ENCODE measurements at places on chromosomes 7 and 10.

DNA sequence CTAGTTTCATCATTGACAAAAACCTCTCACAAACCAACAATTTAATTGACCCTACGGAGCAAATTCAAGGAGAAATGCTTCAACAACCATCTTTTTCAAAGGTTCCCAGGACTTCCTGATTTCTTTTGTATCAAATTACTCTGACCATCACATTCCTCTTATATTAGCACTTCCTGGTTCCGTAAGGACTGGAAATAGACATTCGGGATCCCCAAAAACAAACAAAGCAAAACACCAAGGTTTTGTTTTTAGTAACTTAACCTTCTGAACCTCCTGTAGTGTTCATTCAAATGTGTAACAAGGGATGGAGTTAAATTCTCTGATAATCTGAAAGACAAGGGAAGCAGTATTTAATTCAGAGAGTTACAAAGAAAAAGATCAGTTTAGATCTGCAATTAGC lies 387.6 kb upstream of the NRP1 start:
- DNase-seq: no peak

DNA sequence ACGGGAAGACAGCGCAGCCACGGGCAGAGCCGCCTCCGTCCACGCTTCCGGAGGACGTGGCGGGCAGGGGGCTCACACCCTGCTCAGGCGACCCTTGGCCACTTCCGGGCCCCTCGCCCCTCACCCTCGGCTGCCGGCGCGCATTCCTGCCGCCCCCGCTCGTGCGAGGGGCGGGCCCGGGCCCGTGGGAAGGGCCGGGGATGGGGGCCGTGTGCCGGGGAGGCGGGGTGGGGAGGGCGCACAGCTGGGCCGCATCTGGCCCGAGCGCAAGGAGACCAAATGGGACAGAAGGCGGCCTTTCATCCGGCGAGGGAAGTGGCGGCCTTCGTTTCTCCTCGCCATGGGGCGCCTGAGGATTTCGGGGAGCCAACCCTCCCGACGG lies 846 bp upstream of the LFNG start:
- DNase-seq: no peak

DNA sequence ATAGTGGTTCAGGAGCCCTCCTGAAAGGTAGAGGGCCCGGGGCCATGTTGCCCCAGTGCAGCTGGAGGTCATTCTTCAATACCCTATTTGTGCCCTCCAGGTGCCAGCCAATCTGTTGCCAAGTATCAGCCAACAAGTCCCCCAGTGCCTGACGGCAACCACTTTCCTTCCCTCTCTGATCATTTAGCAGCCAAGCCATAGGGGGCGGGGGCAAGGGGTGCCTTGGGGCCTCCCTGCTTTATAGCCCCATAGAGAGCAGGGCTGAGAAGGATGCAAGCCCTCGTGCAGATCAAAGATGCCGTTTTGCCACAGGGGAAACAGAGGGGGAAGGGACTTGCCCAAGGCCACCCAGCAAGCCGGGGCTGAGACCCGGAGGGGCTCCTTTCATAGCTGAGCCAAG lies 149.0 kb upstream of the CHST15 start:
- no peak for DNase-seq

- no peak for DNase-seq
Observed at GRCh38 chr7:157529768-157530560, 193.2 kb downstream of the DNAJB6 start.

- DNase-seq: peak; percentile 31
Observed at GRCh38 chr7:121994625-121995410, 121.9 kb downstream of the PTPRZ1 start.

DNA sequence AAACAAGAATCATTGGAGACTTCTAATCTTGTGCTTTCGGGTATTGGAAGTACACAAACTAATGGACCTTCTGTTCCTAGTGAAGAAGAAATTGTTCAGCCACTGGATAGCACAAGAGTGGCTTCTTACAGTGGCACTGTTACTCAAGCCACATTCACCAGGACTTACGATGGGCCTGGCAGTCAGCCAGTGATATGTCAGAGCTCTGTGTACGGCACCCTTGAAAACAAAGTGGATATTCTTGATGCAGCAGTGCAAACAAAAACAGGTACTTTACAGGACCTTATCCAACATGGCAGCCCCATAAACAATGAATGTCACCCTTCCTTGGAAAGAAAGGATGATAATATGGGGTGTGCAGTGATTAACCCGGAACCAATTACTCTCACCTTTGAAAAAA lies 61.6 kb downstream of the TASOR2 start:
- DNase-seq: no peak

GRCh38 chr10:25629333-25629732 lies 304.7 kb upstream of the MYO3A start:
- DNase-seq: no peak

DNA sequence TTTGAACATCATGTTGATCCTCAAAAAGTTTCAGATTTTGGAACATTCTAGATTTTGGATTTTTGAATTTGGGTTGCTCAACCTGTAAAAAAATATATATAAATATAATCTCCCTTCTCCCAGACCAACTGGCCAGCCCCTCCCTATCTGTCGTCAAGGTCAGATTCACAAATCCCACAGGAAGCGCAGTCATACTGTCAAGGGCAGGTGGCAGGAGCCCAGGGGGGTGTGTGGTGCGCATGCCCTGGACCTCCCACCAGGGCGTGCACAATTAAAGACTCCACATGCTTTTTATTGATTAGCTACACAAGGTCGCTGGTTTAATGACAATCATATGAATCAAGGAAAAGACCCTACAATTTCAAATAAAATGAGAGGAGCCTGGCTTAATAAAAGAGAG lies 77.0 kb upstream of the EEPD1 start:
- DNase-seq: no peak

DNA sequence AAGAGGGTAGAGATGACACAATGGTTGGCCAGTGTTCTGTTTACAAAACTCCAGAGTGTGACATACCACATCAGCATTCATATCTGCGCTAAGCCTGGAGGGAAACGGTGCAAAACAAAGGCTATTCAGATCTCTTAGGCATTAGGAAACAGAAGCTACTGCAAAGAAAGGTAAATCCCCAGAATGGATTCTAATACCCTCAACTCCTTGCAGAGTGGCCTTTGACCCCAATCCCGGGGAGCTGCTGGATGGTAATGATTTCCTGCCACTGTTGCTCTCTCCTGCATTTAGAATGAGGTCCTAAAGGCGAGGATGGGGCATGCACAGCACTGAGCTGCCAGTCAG lies 65.2 kb downstream of the AOAH start:
- peak; percentile 75 for DNase-seq

DNA sequence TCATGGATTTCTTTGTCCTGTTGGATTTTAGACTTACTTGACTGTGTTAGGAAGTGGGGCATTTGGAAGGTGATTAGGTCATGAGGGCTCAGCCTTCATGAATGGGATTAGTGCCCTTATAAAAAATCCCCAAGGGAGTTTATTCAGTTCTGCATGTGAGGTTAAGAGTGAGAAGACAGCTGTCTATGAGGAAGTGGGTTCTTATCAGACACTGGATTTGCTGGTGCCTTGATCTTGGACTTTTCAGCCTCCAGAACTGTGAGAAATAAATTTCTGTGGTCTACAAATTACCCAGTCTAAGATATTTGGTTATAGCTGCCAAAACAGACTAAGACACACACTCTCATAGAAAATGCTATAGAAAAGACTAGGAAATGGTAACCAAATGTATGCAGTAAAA lies 724.7 kb upstream of the FZD8 start:
- DNase-seq: no peak

DNA sequence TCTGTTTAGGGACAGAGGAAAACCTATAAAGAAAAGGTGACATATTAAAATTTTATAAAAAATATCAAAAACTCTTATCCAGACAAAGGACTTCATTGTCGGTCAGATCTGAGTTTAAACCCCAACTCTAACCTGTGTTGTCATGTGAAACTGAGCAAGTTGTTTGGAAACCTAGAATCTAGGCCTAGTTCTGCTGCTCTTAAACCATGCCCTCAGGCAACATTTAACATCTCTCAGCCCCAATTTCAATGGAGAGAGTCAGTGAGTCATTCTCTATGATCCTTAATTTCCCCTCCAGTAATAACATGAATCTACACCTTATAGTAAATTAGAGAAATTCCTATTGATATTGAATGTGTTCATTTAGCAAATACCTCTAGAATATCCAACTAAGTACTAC lies 192.3 kb downstream of the IMMP2L start:
- no peak for DNase-seq

DNA sequence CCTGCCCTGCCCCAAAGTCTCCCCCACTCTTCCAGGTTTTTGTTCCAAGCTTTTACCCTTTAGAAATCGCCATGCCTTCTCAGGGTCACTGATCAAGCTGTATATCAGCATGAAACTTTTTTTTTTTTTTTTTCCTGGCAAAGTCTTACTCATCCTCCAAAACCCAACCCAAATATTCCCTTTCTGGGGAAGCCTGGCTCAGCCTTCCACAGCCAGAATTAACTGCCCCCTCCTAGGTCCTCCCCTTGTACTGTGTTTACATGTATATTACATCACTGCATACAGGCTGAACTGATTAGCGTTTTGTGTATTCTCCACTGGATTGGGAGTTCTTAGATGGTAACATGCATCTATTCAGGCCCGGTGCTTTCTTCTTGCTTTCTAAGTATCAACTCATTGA lies 4.6 kb upstream of the NOBOX start:
- no peak for DNase-seq

- DNase-seq: no peak
Observed at GRCh38 chr7:150481186-150481920, 30.9 kb downstream of the GIMAP8 start.

DNA sequence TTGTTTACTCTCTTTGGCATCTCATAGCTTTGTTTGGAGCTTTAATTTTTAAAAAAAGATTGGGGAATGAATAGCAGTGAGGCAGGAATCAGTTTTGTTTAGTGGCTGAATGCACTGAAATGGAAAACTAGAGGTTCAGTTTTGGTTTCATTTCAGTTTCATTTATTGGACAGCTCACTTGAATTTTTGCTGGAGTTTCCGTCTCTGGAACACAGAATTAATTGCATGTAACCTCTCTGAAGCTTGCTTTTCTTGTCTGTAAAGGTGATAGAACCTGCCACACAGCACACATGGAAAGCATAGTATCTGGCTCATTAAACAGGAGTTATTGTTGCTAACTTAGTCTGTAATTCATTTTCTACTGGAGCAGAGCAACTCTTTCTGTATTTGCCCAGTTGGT lies 7.1 kb downstream of the GRM8 start:
- no peak for DNase-seq

GRCh38 chr7:1403638-1404459 lies 55.4 kb downstream of the MICALL2 start:
- DNase-seq: peak; percentile 69

DNA sequence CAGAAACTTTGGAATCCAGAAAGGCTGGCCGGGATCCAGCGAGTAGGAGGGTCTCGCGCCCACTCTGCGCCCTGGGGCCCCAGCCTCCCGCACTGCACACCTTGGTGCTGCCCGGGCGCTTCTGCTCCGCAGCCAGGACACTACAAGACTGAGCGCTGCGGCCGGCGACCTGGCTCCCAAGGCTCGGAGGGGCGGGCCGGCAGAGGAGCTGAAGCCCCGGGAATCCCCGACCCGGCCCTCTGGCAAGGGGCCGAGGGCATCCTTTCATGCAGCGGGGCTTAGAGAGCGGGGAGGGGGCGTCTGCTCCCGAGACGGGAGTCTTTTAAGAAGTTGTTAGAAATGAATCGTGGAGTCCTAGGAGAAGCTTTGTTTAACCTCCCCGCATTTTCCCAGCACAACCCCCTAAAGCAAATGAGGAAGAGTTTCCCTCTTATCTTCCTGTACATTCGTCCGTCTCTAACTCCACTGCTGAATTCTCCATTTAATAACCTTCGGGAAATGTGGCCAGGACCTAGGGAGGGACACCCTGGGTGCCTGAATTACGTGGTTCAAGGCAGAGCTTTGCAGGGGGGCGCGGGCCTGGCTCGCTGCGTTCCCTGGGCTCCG lies 1.1 kb downstream of the VWC2 start:
- DNase-seq: no peak

- no peak for DNase-seq
Observed at GRCh38 chr10:63596924-63597323, 75.7 kb downstream of the REEP3 start.

GRCh38 chr10:76336213-76336963 lies 905.0 kb downstream of the LRMDA start:
- DNase-seq: no peak

DNA sequence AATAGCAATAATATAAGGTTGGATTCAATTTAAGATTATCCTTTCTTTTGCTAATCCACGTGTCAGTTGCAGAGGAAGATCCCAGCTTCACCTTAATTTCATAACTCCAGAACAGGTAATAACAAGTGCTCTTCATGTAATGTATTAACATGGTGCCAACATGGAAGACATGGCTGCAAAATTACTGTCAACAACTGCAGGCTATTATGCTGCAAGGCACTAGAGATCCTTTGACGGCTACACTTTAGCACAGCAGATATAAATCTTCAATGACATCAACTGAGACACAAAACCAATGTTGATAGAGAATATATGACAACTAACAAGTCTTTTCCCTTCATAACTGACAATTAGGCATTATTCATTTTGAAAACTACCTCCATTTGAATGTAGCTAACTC lies 96.1 kb downstream of the RNF133 start:
- no peak for DNase-seq

DNA sequence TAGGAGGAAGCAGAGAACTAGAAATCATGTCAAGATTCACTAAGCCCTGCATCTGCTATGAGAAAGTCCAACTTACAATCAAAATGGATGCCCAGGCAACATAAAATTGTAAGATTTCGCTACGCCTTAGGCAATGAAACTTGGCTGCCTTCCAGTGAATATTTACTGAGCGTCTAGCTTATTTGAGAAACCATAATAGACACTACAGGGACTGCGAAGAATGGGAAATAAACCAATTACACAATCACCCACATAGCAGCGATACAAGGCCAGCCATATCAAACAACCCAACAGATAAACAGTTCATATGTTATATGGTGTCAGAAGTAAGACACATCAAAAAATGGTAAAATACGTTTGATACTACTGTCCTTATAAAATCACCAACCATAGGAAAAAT lies 545.0 kb upstream of the C7orf33 start:
- DNase-seq: no peak

GRCh38 chr10:93548376-93549071 lies 17.9 kb upstream of the FFAR4 start:
- peak; percentile 54 for DNase-seq

Data from SJSA1 (cell line).